Purkinje cell (primary cell): ENCODE measurements at places on chromosomes 12 and 14. TPM values are rescaled to one million over a fixed set of nuclear protein-coding genes. Genes with fewer than 3 reads are reported as not detected.

Gene WBP11
- polyA plus RNA-seq = 45.0 and 84.9 TPM in 2 replicates

Gene CCDC175
- polyA plus RNA-seq = 4.2 and 5.4 TPM in 2 replicates

Gene CBLN3
- 2.9 and 5.2 TPM in 2 replicates for polyA plus RNA-seq

Gene TMX1
- polyA plus RNA-seq = 14.1 and 23.2 TPM in 2 replicates

Gene WNT5B
- not detected in 2 replicates for polyA plus RNA-seq

Gene TBC1D30
- polyA plus RNA-seq = 3.0 and 4.3 TPM in 2 replicates

Gene BMAL2
- 0.83 TPM in 1 of 2 replicates, not detected in the other for polyA plus RNA-seq

Gene OR6C2
- polyA plus RNA-seq = not detected in 2 replicates

Gene NOS1
- 0.17 TPM in 1 of 2 replicates, not detected in the other for polyA plus RNA-seq

Gene CLEC7A
- polyA plus RNA-seq = not detected in 2 replicates

Gene GYS2
- polyA plus RNA-seq = not detected in 2 replicates

Gene AKT1
- polyA plus RNA-seq = 0.87 and 1.9 TPM in 2 replicates

Gene DAO
- 35.0 and 35.5 TPM in 2 replicates for polyA plus RNA-seq

Gene IL22
- 2.3 TPM in 1 of 2 replicates, not detected in the other for polyA plus RNA-seq

Gene RERGL
- 3.9 and 4.0 TPM in 2 replicates for polyA plus RNA-seq

Gene DTX1
- polyA plus RNA-seq = 11.7 and 13.5 TPM in 2 replicates

Gene C14orf39
- not detected in 2 replicates for polyA plus RNA-seq

Gene KRT3
- not detected in 2 replicates for polyA plus RNA-seq

Gene ITGB7
- not detected in 2 replicates for polyA plus RNA-seq

Gene RPL10L
- polyA plus RNA-seq = not detected in 2 replicates

Gene ACSM4
- not detected in 2 replicates for polyA plus RNA-seq

Gene EML1
- polyA plus RNA-seq = 14.9 and 27.0 TPM in 2 replicates
